ENCODE measurements at places on chromosomes 11 and 22.
A peak's percentile ranks its signal among the peaks of the same experiment; 100 is the strongest.

DNA sequence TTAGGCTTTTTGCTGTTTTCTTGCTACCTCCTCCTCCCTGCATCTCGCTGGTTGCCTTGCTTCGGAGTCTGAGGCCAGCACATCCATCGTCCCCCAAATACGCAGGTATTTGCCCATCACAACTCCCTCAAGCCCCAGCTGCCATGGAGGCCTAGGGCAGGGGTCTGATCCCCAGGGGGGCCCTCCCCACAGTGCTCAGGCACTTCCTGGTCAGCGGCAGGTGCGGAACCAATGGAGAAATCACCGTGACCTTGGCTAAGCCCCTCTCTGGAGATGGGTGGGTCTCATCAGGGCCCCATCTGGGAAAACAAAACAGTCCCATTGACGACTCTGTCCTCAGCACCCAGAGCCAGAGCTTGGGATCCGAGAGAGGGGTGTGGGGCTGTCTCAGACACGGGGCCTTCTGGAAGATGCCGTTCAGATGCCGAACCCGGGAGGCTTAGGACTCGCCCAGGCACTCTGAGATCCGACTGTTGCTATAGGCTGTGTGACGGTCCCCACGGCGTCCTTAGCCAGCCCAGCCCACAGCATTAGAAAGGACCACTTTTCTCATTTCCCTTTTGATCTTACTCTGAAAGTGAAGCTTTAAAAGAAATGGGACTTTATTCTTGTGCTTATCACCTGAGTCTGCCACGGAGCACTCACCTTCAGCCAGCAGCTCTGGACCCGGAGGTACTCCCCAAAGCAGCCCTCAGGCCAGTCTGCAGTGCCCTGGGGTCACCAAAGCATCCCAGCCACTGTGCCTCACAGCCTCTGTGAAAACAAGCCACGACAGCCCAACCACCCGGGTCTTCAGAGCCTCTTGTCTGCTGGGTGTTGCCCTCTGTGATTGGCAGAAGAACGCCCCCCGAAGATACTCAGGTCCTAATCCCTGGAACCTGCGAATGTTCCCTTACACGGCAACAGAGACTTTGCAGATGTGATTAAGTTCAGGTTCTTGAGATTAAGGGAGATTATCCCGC, 61.2 kb upstream of the SLC22A12 start:
- no peak for DNase-seq

GRCh38 chr22:49934891-49935557, 16.6 kb downstream of the CRELD2 start:
- DNase-seq = no peak

- no peak for DNase-seq
Measured at GRCh38 chr11:128246364-128246801, 341.0 kb downstream of the ETS1 start.

DNA sequence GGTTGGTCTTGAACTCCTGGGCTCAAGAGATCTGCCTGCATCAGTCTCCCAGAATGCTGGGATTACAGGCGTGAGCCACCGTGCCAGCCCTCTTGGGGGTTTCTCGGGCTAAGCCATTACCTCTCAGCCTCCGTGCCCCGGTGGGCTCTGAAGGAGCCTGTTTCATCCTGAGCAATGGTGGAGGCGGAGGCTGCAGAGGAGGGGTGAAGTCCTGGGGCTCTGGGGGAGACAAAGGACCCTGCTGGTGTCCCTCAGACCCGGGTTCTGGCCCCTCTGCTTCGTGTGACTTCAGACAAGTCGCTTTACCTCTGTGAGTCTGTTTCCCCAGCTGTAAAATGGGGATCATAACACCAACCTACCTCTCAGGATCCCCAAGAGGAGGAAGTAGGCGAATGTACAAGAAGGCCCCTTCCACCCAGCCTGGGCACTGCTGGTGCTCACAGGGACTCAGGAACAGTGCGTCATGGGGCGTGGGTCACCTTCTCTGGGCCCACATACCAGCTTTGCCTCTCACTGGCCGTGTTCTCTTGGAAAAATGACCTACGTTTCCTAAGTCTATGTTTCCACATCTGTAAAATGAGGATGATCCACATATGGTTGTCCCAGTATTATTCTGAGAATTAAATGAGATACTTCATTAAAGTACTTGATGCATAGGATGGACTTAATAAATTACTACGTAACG, 36.8 kb downstream of the RIBC2 start:
- no peak for DNase-seq

DNA sequence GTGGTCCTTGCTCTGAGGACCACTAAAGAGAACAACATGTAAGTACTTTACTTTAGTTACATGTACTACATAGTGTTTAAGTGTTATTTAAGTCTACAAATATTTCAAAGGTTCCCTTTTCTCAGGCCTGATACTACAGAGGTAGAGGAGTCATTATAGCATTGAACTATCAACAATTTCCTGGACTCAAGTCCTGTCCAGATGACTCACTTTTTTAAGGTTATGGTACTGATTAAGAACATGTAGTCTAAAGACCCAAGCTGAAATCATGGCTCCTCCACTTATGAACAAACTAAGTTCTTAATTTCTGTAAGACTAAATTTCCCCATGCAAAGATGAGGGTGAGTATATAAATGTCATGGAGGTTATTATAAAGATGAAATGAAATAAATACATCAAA, 74.7 kb downstream of the NARS2 start:
- DNase-seq = no peak

- DNase-seq = no peak
Measured at GRCh38 chr11:1340111-1340510, 30.7 kb upstream of the TOLLIP start.

DNA sequence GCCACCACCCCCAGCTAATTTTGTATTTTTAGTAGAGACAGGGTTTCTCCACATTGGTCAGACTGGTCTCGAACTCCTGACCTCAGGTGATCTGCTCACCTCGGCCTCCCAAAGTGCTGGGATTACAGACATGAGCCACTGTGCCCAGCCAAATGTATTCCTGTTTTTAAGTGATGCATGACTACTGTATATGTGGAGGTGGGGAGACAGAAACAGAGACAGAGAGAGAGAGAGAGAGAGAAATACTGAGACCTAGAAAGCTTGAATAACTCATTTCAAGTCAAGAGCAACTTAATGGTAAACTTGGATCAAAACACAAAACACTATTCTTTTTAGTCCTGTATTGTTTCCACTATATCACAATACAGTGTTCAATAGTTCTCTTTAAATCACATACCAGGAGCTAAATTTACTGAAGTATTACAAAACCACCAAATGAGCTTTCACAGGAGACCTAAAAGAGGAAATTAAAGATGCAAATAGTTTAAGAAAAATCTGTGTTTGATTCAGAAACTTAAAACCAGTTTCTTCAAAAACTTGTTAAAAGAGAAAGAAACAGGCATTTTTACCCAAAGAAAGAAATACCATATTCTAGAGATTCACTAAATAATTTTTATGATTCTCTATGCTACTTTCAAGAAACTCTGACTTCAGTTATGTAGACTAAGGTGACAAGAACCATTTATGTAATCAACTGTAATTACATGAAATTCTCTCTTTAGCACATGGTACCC, 188.7 kb downstream of the ETS1 start:
- no peak for DNase-seq

GRCh38 chr11:47606731-47607130, 12.5 kb upstream of the C1QTNF4 start:
- no peak for DNase-seq

- no peak for DNase-seq
Measured at GRCh38 chr11:32953700-32954099, 61.1 kb downstream of the QSER1 start.

DNA sequence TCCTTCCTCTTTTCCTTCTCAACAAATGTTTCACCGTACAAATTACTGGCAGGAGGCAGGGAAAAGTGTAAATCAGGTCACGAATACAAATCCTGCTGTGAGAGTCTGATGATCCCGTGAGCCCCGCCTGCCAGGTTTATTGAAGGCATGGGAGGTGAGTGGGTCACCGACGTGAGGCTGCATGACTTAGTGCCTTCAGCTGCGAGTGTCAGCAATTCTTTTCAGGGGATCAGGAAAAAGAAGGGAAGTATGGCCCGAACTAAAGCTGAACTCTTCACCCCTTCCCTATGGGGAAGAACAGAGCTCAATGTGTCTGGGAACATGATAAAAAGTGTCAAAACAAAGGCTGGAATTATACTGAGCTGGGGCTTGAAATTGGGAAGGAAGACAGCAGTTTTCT, 166.2 kb downstream of the OPCML start:
- no peak for DNase-seq

GRCh38 chr11:91178366-91178765, 955.5 kb upstream of the CHORDC1 start:
- no peak for DNase-seq

GRCh38 chr11:19713196-19714021, 772 bp downstream of the NAV2 start:
- peak; percentile 53 for DNase-seq

DNA sequence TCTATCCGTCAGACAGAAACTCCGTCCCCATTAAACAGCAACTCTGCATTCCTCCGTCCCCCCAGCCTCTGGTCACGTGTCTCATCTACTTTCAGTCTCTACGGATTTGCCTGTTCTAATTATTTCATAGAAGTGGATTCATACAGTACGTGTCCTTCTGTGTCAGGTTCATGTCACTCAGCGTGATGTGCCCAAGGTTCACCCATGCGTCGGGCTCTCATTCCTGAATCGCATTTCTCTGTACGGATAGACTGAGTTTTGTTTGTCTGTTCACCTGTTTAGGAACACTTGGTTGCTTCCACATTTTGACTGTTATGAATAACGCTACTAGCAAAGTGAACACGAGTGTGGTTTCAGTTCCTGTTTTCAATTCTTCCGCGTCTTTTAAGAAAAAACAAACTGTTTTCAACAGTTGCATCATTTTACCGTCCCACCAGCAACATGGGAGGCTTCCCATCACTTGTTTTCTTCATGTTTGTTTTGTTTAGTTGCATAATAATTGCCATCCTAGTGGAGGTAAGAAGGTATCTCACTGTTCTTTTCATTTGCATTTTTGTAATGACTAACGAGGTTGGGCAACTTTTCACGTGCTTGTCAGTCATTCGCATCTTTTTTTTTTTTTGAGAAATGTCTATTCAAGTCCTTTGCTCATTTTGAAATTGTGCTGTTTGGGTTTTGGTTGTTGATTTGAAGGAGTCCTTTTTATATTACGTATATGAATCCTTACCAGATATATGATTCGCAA, 8.9 kb upstream of the NLRP6 start:
- no peak for DNase-seq

DNA sequence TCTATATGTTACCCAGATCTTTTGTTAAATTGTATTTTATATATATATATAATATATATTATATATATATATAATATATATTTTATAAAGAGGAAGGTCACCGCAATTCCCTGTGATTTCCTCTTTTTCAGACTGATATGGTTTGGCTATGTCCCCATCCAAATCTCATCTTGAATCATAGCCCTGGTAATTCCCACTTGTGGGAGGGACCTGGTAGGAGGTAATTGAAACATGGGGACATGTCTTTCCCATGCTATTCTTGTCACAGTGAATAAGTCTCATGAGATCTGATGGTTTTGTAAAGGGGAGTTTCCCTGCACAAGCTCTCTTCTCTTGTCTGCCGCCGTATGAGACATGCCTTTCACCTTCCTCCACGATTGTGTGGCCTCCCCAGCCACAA, 157.6 kb downstream of the RAB38 start:
- DNase-seq = no peak
